ENCODE measurements at places on chromosomes 2 and 18. TPM values are rescaled to one million over a fixed set of nuclear protein-coding genes. Genes with fewer than 3 reads are reported as not detected.

Gene MROH2A
- total RNA-seq: not detected

Gene SPDYA
- not detected for total RNA-seq

Gene KIF5C
- total RNA-seq: 9.1 TPM

Gene KCNF1
- total RNA-seq: not detected

Gene METAP1D
- 10.3 TPM for total RNA-seq

Gene RAD51AP2
- 0.11 TPM for total RNA-seq

Gene C1QL2
- not detected for total RNA-seq

Gene MC4R
- not detected for total RNA-seq

Gene SATB2
- 14.1 TPM for total RNA-seq

Gene KCNK3
- total RNA-seq: 366 TPM

Gene NAT8
- not detected for total RNA-seq

Gene PTH2R
- total RNA-seq: not detected

Gene FOXD4L1
- total RNA-seq: not detected

Gene MATN3
- total RNA-seq: 1.0 TPM

Gene IL1F10
- not detected for total RNA-seq

Gene TEKT4
- not detected for total RNA-seq

Gene EGR4
- total RNA-seq: not detected

Gene XIRP2
- not detected for total RNA-seq

Gene MAP3K19
- total RNA-seq: not detected

Gene IER3IP1
- 30.2 TPM for total RNA-seq

Gene TMBIM1
- 198 TPM for total RNA-seq

Gene STARD6
- 0.06 TPM for total RNA-seq

Gene UGT1A5
- not detected for total RNA-seq

Gene RGPD3
- 0.35 TPM for total RNA-seq

Gene RAB31
- total RNA-seq: 365 TPM

Gene HOXD12
- not detected for total RNA-seq

Gene FAP
- 0.28 TPM for total RNA-seq

Gene ARHGAP28
- 8.9 TPM for total RNA-seq

Gene ERMN
- not detected for total RNA-seq

Gene QPCT
- total RNA-seq: 163 TPM

Data from adrenal gland (tissue), 19 donors.